Thymus (tissue), 14 donors: ENCODE measurements at places on chromosomes 2 and 18. TPM values are rescaled to one million over a fixed set of nuclear protein-coding genes. Genes with fewer than 3 reads are reported as not detected.

- H3K36me3 ChIP-seq: no peaks in the 10 kb centered on the region
- no peaks in the 10 kb centered on the region for H3K27me3 ChIP-seq
- no peak for DNase-seq
- H3K4me1 ChIP-seq: peaks cover 18% of the 10 kb centered on the region
- no peak overlapping the region for H3K27ac ChIP-seq
- no peak overlapping the region for H3K4me3 ChIP-seq
Observed at GRCh38 chr2:172328103-172328841, 99.1 kb upstream of the ITGA6 start.

The DSG2 gene
- polyA plus RNA-seq: 25.7 TPM

The SERPINB7 gene
- polyA plus RNA-seq: 28.9 TPM

DNA sequence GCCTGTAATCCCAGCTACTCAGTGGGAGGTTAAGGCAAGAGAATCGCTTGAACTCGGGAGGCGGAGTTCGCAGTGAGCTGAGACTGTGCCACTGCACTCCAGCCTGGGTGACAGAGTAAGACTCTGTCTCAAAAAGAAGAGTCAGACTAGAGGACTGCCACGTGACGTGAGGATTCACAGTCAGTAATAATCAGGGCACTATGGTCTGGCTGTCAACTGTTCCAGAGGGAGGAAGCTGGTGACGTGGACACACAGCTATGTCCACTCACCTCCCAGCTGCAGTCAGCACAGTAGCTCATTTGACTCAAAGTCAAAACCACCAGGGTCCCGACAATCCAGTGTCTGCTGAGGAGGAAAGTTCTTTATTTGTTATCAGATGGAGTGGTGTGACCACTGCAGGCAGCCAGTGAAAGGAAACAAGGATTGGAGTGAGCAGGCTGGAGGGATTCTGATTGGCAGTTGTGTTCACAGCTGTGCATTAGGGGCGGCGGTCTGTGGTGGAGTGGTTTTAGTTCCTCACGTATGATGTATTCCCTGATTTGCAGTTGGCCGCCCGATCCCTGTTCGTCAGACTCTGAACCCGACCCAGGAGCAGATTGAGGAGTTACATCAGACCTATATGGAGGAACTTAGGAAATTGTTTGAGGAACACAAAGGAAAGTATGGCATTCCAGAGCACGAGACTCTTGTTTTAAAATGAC, 37.9 kb downstream of the MOGAT1 start:
- H3K4me1 ChIP-seq: peaks cover 12% of the 10 kb centered on the region
- no peak for DNase-seq
- H3K27me3 ChIP-seq: no peaks in the 10 kb centered on the region
- H3K4me3 ChIP-seq: no peak overlapping the region
- no peaks in the 10 kb centered on the region for H3K36me3 ChIP-seq
- peak overlapping the region; percentile 59 for H3K27ac ChIP-seq

DNA sequence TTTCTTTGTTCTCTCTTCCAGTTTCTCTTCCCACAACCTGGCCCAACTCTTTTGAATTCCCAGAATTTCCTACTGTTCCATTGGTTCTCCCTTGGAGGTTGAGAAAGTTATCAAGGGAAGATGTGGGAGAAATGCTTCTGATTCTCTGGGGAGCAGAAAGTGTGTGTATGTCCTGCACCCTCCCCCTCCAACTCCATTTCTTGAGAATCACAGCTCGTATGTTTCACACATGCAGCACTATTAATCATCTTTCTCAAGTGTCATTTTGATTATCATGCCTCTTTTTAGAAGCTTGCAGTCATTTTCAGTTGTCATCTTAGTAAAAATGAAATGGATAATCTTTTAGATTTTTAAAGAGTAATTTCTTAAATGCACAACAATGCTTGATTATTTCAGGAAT, 296.8 kb upstream of the SLC39A10 start:
- H3K36me3 ChIP-seq: no peaks in the 10 kb centered on the region
- no peak overlapping the region for H3K4me3 ChIP-seq
- H3K4me1 ChIP-seq: no peaks in the 10 kb centered on the region
- no peaks in the 10 kb centered on the region for H3K27me3 ChIP-seq
- DNase-seq: no peak

- H3K4me1 ChIP-seq: peaks cover 21% of the 10 kb centered on the region
- peaks cover 16% of the 10 kb centered on the region for H3K27me3 ChIP-seq
- no peaks in the 10 kb centered on the region for H3K36me3 ChIP-seq
- H3K4me3 ChIP-seq: no peak overlapping the region
Observed at GRCh38 chr18:76488190-76488589, 6.9 kb downstream of the ZNF516 start.

DNA sequence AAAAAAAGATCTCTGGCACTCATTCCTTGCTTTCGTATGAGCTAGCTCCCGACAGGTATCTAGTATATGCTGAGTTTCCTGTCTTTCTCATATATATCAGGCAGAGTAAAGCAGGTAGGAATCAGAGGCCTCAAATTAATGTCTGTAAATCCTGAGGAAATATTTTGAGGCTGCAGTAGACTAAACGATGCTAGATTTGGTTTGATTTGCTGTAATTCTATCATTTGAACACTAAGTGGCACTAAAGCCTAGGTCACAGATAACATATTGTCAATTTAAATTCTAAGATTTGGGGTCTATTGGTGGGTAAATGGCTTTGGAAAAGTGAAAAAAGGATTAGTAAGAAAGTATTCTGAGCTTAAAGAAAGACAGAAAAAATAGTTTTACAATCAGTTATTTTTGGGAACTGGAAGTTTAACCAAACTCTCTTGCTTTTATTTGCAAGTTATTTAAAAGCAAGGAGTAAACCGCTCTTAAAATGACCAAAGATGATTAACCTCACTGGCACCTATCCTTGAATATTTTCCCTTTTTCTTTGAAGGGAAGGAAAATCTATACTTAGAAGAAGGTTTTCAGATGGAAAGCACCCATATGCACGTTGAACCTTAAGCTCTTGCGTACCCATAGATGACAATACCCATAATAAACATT, 37.6 kb upstream of the SLC4A10 start:
- H3K27ac ChIP-seq: no peak overlapping the region
- H3K4me1 ChIP-seq: no peaks in the 10 kb centered on the region
- no peaks in the 10 kb centered on the region for H3K27me3 ChIP-seq
- H3K36me3 ChIP-seq: no peaks in the 10 kb centered on the region

GRCh38 chr2:217863883-217864282, 138.9 kb downstream of the TNS1 start:
- no peak for DNase-seq
- H3K4me1 ChIP-seq: no peaks in the 10 kb centered on the region
- H3K36me3 ChIP-seq: no peaks in the 10 kb centered on the region
- H3K27ac ChIP-seq: no peak overlapping the region
- no peak overlapping the region for H3K4me3 ChIP-seq
